ENCODE measurements at places on chromosomes 6 and 20.

DNA sequence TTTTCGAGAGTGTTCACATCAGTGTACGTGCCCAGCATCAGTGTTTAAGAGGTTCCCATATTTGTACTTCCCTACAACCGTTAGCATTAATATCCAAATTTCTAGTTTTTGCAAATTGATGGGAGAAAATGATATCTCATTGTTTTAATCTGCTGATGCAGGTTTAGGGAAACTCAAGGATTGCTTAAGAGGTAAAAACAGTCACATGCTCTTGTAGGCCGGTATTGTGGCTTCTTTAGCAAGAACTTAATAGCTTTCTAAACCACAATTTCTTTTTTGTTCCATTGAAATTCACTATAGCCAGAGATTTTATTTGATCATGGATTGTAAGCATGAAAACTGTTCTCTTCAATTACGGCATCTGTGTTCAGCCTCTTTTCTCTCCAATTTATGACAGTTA is 29.5 kb downstream of the BEND6 start:
- DNase-seq, result no peak

DNA sequence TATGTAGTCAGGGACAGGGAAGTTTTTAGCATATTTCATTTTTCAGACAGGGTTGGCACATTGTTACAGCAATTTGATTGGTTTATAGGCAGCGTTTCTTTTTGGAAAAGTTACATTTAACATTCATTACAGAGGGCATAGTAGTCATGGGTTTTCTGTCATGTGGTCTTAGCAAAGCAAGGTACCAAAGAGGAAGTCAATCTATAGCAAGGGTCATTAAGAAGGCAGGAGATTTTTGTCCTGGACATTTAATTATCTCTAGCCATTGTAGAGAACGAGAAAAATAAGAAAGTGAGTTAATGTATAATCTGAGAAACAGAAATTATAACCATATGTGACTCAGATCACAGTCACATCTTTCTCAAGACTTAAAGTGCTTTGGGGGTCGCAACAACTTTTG is 47.4 kb downstream of the TPD52L1 start:
- no peak for DNase-seq

DNA sequence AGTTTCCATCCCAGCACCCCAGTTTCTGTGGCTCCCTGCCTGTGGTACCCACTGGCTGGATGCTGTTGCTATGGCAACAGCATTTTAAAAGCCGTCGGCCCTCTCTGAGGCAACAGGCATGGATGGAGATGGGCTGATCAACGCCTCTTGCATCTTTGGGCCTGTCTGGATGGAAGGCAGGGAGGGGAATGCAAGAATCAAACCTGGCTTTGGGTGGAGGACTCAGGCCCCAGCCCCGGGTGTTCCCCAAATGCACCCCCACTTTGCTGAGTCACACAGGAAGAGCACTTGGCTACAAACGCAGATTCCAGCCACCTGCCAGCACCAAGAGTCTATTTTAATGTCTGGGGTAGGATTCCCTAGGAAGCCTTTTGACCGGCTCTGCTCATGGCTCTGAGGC is 45.7 kb upstream of the TGM2 start:
- DNase-seq, result no peak

GRCh38 chr6:40328386-40328985 is 258.7 kb downstream of the LRFN2 start:
- no peak for DNase-seq

DNA sequence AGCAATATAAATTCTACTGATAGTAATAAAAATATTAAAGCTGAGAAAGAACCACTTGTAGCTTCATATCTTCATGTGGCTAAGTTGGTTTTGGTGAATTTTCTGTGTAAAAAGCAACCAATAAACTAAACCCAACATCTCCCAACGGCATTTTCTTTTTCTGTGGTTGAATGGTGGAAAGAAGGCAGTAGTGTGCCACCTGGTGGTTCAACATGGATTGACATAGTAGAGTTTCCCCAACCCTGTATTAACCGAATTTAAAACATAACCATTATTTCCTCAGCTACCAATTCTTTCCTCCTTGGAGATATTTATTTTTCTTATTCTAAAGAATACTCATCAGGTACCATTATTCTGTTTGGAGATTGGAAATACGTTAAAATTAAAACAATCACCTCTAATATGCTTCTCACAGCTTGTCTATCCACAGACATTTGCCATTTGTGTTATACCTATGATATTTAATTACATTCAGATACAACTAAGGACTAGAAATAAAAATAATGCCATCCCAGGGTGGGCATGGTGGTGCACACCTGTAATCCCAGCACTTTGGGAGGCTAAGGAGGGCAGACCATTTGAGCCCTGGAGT is 117.1 kb upstream of the EEF1E1 start:
- DNase-seq, result no peak

- DNase-seq, result no peak
These were observed 16.5 kb downstream of the PBOV1 start for GRCh38 chr6:138201836-138202235.

- DNase-seq, result no peak
These were observed 8.7 kb upstream of the WTAP start for GRCh38 chr6:159718634-159719033.

GRCh38 chr6:13554929-13555333 is 19.5 kb upstream of the SIRT5 start:
- peak; percentile 74 for DNase-seq

- no peak for DNase-seq
These were observed 1067.0 kb upstream of the MAP3K7 start for GRCh38 chr6:91653895-91654294.

- no peak for DNase-seq
These were observed 134.9 kb upstream of the CEP162 start for GRCh38 chr6:84362193-84362821.

GRCh38 chr6:124671324-124671723 is 290.9 kb upstream of the RNF217 start:
- no peak for DNase-seq

DNA sequence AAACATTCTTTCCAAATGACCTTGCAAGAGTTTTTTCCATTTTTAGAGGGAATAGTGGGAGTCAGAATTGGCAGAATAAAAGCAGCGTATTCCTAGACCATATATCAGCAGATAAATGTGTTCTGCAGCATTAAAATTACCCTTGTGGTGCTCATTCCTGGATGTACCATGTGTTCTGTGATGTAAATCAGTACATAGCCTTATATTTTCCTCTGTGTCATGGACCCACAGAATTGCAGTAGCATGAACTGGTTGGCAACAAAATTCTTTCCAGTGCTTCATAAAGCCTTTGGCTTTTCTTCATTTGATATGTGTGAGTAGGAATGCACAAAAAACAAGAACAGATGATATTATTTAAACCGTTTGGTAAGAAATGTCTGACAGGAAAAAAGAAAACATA is 32.5 kb downstream of the ANKEF1 start:
- no peak for DNase-seq

DNA sequence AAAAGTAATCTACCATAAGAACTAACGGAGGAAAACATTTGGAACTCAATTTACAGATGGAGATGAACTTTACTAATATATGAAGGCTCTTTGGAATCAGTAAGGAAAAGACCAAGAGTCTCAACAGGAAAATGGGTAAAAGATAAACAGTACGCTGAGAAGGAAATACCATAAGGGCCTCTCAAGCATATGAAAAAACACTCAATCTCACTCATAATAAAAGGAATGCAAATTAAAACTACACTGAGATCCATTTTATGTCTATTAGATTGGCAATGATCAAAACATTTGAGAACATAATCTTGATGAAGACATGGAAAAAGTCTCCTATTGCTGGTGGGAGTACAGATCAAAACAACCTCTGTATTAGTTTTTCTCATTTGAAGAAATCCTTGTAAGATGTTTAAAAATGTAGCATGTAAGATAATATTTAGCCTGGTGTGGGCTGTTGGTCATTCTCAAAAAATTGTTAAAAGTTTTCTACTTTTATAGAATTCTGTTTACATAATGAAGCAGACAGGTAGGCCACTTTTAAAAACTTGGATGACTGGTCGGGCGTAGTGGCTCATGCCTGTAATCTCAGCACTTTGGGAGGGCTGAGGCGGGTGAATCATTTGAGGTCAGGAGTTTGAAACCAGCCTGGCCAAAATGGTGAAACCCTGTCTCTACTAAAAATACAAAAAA is 14.5 kb downstream of the REV3L start:
- DNase-seq, result no peak

- peak; percentile 29 for DNase-seq
These were observed 15.8 kb downstream of the KCNK15 start for GRCh38 chr20:44761423-44761822.

DNA sequence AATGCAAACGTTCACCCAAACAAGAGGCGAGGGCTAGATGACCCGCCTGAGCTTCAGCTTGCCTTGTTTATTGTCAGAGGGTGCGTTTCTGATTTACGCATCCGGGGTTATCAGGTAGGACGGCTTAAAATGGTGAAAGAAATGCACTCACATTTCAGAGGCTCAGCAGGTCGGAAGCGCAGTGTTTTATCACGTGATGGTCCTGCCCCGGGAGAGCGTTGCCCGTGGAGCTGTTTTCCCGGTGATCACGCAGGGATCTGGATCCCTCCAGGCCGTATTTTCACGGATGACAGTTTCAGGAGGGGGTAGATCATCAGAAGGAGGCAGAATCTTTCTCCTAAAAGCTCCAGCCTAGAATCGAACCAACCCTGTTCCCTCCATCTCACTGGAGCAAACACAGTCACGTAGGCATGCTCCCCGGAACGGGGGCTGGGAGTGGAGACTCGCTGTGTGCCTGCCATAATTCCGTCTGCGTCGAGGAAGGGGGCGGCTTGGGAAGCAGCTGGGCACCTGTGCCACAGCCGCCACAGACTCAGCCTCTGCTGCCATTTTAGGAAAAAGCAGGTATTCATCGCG is 121.7 kb downstream of the SMOC2 start:
- no peak for DNase-seq

- DNase-seq, result no peak
These were observed 214.6 kb upstream of the CDH4 start for GRCh38 chr20:61037498-61037897.

GRCh38 chr6:14046476-14047068 is 71.0 kb upstream of the CD83 start:
- no peak for DNase-seq

- DNase-seq, result no peak
These were observed 335.5 kb upstream of the NOX3 start for GRCh38 chr6:155791186-155791585.

- DNase-seq, result no peak
These were observed 20.4 kb downstream of the ARMC2 start for GRCh38 chr6:108868647-108869046.

GRCh38 chr6:128515550-128516513 is 4.6 kb downstream of the PTPRK start:
- DNase-seq, result no peak

GRCh38 chr6:9138936-9139335 is 703.6 kb upstream of the SLC35B3 start:
- no peak for DNase-seq

DNA sequence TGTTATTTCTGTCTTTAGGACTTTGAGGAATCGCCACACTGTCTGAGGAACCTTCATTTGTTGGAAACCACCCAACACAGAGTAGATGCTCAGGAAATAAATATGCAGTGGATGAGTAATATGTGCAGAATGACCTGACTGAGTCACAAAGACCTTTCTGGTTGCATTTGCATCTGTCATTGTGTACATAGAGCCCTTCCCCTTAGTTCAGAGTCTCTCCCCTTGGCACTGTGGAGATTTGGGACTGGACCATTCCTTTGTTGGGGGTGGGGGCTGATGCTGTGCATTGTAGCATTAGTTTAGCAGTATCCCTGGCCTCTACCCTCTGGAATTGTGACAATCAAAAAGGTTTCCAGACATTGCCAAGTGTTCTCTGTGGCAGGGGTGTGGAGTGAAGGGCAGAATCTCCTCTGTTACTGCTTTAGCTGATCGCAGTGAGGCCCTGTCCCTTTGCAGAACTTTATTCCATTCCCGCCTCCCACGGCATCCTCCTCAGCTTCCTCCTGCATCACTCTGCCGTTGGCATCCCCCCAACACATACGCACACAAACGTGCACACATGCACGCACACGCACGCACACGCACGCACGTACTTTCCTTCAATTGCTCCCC is 64.5 kb downstream of the EYA2 start:
- DNase-seq, result no peak

DNA sequence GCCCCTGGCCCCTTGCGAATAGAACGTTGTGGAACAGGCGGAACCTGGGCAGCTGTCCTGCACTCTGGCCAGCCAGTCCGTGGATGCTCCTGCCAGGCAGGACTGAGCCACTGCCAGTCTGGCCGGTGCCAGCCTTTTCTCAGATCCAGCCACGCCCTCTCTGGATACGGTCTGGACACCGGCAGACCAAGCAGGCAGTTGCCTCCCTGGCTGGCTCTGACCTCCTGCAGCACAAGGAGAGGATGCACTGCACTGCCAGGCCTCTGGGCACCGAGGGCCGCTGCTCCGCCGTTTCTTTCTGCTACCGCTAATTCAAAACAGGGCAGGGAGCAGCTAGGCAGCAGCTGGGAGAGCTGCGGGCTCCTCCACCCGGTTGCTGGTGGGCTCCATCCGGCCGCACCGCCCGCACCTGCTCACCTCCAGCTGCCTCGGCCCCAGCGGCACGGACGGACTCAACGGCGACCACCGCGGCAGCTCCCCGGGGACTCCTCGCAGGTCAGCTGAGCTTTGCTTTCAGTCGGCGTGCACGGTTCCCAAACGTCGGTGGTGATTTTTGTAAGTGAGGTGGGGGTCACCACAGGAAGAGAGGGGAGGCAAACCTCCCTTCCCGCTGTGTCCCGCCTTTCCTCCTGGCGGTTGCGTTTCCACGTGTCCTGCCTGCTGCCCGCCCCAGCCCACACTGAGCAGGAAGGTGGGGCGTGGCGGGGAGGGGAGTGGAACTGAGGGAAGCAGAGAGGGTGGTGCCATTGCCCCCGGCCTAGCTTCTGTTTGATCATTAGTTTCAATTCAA is 30.3 kb upstream of the AFDN start:
- DNase-seq, result peak; percentile 24

- no peak for DNase-seq
These were observed 447.8 kb upstream of the BTBD3 start for GRCh38 chr20:11469795-11470435.

GRCh38 chr6:27477318-27478013 is 4.6 kb upstream of the ZNF184 start:
- DNase-seq, result no peak

DNA sequence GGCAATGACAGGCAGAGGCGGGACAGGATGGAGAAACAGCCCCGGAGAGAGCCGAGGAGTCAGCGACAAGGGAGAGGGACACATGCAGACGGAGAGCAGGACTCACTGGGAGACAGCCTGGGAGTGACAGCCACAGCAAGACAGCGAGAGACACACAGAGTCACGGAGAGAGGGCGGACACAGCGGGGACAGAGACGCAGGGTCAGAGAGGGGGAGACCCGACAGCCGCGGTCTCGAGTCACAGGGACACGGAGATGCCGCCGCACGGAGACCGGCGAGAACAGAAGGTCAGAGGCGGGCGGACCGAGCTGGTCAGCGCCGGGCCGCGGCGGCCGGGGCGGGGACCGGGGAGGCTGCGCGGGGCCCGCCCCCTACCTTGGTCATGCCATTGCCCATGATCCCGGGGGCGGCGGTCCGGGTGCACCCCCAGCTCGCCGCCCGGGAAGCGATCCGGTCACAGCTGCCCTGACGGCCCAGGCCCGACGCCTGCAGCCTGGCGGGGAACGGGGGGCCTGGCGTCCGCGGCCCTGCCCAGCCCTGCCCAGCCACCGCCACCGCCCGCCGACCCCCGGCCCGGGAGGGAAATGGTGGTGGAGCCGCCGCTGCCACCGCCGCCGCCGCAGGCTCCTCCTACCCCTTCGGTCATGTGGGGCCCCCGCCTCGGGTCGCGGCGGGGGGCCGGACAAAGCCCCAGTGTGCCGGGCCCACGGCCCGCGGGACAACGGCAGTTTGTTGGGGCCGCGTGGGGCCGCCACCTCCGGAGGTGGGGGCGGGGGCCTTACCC is at the start of the genes DUSP15 and TTLL9:
Gene DUSP15, minus strand, starts transcription at position 586 of the 784 bp plus-strand sequence. Its CDS starts 190 bp downstream, at position 396.
Gene TTLL9, plus strand, starts transcription at position 693 of the 784 bp plus-strand sequence. CDS start 493 bp downstream, outside the sequence.
- peak; percentile 79 for DNase-seq
